ENCODE measurements at places on chromosomes 1 and 21.

DNA sequence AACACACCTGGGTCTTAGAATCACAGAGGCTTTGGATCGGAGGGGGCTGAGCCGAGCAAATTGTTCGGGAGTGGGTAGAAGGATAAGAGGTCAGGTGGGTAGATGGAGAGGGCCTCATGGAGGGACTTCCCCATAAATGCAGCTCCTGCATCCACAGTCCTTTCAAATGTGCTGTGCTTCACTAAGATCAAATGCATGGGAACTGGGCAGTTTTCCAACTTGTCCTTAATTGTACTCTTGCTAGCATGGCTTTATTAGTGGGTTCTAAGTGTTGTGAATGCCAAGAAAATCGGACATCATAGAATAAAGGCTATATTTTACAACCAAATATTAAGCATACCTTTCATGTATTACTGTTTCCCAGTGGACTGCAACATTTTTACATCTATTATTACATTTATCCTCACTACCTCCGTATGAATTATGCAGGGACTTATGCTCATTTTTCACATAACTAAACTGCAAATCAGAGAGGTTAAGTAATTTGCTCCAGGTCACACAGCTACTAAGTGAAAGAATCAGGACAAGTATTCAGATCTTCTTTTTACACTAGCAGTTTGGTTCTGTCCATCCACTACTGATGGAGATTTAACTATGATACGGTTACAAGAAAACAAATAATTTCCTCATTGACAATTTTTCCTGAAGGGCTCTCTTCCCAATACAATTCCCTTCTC is 174.5 kb upstream of the RUNX1 start:
- no peak for DNase-seq

- no peak for DNase-seq
Measured at GRCh38 chr1:31541194-31541593, 35.1 kb upstream of the TINAGL1 start.

DNA sequence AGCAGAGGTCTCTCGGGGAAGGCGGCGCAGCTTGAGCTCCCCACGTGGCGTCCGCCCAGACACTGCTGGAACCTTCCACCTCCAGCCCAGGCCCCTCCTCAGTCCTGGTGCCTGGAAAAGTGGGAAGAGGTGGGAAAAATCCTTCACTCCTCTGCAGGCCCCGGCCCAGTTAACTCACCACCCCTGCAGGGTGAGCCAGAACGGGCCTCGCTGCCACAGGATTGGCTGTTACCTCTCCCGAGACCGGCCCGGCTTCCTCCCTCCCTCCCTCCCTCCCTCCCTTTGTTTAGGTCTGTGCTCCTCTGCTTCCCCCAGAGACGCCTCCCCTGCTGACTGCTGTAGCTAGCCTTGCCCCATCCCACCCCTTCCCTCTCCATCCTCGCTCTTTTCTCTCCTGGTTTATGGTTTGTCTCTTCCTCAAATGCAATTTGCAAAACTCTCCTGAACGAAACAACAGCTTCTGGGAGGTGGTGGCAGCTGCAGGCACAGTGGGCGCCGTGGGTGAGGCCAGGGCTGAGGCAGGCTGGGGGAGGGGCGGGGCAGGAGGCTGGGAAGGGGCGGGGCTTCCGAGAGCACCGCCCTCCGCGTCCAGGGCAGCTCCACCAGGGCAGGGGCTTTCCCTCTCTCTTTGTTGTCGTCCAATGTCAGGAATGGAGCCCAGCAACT is 6.5 kb downstream of the CAPN9 start:
- no peak for DNase-seq

- DNase-seq, result no peak
Measured at GRCh38 chr21:28391938-28392849, 600.5 kb downstream of the LTN1 start.

DNA sequence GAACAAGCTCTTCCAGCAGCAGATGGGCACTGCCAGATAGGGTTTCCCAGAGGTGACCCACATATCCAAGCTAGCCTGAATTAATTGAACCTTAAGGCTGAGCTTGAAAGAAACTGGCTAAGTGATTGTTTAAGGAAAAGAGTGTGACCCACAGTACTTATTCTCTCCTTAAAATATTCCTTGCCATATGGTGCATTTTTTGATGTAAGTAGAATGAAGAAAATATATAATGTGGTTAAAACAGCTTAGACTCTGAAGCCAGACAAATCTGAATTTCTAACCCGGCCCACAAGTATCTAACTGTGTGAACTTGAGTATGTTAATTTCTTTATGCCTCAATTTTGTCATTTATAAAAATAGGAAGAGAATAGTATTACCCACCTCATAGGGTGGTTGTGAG is 4.9 kb downstream of the PPP1R8 start:
- DNase-seq, result no peak

DNA sequence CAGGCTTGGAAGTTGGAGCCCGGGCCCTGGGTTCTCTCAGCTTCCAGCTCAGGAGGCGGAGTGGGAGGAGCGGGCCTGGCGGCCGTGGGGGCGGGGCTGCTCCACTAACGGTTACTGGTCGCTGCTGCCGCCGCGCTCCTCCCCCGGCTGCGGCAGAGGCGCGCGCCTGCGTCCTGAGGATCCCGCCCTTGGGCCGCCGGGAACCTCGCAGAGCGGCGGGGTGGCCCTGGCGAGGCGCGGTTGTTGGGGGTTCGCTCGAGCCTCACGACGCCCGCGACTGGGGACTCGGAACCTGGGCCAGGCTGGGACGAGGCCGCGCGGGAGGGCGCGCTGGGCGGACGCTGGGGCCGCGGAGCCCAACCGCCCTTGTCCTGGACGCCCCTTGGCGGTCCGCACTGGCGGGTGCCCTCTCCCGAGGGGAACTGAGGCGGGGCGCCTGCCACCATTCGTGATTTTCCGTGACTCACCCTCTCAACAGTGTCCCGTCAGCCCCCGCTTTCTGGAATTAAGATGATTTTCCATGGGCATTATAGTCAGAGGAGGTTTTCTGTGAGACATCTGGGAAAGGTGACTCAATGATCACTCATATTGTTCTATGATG is 34.1 kb downstream of the OR2G3 start:
- no peak for DNase-seq

DNA sequence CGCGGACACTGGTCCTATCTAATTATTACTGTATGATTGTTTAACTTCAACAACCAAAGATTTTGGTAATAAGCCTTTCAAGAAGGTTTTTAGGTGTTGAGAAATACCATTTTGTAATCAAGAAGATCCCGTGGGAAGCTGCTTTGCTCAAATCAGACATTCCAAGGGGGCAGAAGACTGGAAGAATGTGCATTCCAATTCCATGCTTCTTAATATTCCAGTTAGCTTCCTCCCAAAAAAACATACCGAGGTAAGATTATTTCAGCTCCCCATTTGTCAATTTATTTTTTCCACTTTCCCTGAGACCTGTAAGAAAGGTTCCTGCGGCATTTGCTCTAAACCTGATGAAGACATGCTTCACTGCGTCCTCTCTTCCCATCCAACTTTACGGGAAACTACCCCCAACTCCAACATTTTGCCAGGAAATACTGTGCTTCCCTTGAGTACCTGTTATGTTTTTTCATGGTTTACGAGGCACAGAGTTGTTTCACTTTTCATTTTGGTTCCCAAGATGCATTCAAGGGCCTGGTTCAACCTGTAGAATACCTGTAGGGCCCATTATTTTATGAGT is 4.1 kb downstream of the CNN3 start:
- DNase-seq, result no peak

DNA sequence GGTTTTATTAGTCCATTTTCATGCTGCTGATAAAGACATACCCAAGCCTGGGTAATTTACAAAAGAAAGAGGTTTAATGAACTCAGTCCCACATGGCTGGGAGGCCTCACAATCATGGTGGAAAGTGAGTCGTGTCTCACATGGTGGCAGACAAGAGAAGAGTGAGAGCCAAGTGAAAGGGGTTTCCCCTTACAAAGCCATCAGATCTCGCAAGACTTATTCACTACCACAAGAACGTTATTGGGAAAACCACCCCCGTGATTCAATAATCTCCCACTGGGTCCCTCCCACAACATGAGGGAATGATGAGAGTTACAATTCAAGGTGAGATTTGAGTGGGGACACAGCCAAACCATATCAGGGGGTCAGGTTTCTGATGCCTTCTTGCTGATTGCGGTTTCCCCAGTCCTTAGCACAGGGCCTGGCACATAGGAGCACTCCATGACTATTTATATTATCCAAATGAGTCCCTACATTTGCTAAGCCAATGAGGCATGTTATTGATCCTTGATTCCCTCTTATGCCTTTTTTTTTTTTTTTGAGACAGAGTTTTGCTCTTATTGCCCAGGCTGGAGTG is 35.3 kb upstream of the PAXBP1 start:
- no peak for DNase-seq

DNA sequence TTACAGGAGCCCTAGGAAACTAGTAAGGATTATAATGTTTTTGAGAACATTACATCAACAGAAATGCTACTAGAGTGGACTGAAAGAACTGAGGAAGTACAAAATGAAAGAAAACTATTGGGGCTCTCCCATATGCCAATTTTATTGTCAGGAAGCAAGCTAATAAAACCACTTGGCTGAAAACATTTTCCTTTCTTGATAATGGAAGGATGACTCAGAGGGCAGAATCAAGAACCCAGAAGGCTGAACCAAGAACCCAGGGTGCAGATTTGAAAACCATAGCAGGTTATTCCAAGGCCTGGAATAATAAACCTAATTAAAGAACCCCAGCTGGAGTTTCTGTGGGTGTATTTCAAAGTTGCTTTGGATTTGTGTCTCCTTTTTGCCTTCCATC is 70.7 kb downstream of the RPE65 start:
- DNase-seq, result no peak

DNA sequence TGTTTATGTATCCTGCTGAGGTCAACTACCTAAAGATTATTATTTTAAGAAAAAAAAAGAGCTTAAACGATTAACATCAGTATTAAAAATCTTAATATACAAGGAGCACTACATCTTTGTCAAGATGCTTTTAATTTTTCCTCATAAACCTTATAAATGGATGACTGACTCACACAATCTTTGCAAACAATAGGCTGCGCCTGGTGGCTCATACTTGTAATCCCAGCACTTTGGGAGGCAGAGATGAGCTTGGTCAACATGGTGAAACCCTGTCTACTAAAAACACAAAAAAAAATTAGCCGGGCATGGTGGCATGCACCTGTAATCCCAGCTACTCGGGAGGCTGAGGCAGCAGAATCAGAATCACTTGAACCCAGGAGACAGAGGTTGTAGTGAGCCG is 1.7 kb downstream of the KHDC4 start:
- no peak for DNase-seq

DNA sequence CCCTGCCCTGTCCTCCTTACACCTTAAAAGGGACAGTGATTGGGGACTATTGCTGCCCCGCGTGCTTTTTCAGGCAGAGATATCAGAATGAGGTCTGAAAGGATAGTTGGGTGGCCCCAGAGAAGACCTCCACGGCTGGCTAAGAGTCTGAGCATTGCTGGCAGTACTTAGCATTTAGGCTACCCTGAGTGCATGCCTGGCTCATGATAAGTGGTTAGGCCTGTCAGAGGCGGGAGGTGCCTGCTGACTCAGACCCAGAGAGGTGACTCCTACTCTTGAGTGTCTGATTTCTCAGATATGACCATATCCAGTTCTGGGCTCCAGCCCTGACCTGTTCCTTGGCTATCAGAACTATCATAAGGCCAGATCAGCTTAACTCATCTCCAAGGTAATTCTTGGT is 213.7 kb downstream of the PBX1 start:
- peak; percentile 60 for DNase-seq

- DNase-seq, result no peak
Measured at GRCh38 chr1:19262047-19262446, 10.4 kb downstream of the MRTO4 start.

- no peak for DNase-seq
Measured at GRCh38 chr1:27049607-27050006, 37.0 kb upstream of the TENT5B start.

GRCh38 chr1:81517987-81518386 is 282.7 kb upstream of the ADGRL2 start:
- no peak for DNase-seq

DNA sequence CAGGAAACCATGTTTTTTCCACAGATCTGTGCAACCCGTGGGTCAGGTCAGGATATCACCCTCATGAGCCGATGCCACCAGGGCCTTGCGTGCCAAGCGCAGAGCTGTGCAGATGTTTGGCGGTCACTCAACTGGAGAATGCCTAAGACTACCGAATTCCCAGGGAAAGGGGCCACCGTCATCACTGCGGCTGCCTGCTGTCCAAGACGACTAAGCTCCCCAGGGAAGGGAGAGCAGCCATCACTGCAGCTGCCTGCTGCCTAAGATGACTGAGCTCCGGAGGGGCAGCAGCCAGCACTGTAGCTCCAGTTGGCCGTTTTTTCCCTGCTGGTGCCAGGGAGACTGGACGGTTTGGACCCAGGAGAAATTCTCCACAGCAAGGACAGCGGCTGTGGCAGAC is 31.1 kb downstream of the AKT3 start:
- DNase-seq, result no peak

- no peak for DNase-seq
Measured at GRCh38 chr1:11746795-11747487, 11.0 kb downstream of the AGTRAP start.

GRCh38 chr1:48043622-48044021 is 46.4 kb upstream of the TRABD2B start:
- no peak for DNase-seq

- no peak for DNase-seq
Measured at GRCh38 chr21:42357307-42357706, 6.5 kb upstream of the TFF2 start.

GRCh38 chr1:178609015-178609414 is 96.1 kb downstream of the TEX35 start:
- DNase-seq, result no peak
